Activated CD8-positive, alpha-beta memory T cell treated with anti-CD3 and anti-CD28 coated beads for 4 hours (primary cell): ENCODE measurements at places on chromosomes 7 and 10.

GRCh38 chr10:24277277-24277676 is 68.3 kb downstream of the KIAA1217 start:
- no peak for DNase-seq

DNA sequence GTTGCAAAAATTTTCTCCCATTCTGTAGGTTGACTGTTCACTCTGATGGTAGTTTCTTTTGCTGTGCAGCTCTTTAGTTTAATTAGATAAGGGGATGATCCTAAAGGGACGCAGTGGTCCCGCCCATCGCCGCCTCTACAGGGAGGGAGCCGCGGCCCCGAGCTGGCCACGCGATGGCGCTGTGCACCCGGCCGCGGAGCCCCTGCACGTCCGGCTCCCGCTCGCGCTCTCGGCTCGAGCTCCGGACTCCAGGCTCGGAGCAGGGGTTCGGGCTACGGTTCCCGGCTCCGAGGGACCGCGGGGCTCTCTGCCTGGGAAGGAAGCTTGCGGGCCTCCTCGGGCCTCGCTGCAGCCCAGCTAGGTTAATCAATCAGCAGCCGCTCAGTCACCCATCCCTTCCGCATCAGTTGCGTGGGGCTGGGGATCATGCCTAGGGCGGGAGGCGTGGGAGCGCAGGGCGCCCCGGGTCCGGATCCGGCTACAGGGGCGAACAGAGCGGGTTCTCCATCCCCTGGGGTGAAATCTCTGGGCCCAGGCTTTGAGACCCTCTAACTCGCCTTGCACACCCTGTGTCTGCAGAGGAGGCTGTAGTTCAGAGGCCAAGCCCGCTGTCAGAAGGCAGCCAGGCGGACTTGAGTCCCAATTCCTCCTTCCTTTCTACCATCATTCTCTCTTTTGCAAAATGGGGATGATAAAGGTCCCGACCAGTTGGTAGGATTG is 97.9 kb downstream of the WDR11 start:
- DNase-seq = peak; percentile 13

GRCh38 chr10:4384245-4384644 is 441.8 kb upstream of the AKR1E2 start:
- DNase-seq = no peak

DNA sequence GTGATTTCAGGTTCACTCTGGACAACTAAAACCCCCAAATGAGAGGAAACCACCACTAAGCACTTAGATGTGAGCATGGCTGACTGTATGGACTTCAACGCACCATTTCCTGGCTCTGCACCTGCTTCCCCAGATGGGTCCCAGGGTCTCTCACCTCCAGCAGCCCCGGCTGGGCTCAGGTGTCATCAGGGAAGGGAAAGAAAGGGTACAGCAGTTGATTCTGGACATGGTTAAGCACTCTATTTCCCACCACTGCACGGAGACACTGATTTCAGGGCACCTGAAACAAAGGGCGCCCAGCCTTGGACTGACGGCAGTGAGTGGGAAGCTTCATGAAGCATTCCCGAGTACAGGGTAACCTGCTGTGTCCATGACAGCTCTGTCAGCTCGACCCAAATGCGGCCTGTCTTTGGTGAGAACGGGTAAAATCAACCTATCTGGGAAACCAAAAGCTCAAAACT is 19.0 kb downstream of the FAM53B start:
- DNase-seq = no peak

DNA sequence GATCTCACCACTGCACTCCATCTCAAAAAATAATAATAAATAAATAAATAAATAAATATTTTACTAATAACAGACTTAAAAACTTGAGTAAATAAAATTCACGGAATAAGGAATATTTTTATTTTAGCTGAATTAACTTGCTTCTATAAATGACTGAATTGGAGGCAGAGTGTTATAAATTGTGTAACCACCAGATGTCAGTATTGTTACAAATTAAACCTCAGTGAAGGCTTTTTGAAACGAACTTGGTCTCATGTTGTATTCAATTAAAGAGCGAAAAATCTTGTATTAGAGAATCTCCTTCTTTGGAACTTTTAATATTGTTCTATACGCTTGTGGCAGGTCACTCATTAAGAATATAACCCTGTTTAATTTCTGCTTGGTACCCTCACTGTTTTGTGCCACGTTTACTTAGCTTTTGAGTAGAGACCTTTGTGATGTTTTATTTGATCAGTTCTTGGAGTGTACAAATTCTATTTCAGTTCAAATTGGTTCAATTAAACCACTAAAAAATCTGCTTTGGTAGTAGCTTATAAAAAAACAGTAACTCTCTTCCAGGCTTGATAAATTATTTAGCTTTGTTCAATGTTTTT is 45.6 kb upstream of the SCIN start:
- DNase-seq = no peak

DNA sequence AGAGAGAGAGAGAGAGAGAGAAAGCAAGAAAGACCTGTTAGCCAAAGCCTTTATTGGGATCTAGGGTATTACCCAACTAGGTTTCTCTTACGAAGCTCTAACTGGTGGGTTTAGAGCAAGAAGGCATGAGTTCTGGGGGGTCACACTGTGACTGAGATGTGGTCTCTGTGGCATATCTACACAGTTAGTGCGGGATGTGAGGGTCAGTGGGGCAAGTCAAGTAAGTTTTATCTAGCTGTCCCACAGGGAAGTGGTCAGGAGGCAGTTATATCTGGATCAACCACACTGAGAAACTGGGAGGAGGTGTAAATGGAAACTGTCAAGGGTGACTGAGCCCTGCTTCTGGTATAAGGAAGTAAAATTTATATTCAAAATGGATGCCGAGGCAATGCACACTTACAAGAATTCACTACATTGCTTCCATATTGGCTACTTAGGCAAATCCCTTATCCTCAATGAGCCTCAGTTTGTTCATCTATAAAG is 331.6 kb upstream of the HPS1 start:
- DNase-seq = no peak

DNA sequence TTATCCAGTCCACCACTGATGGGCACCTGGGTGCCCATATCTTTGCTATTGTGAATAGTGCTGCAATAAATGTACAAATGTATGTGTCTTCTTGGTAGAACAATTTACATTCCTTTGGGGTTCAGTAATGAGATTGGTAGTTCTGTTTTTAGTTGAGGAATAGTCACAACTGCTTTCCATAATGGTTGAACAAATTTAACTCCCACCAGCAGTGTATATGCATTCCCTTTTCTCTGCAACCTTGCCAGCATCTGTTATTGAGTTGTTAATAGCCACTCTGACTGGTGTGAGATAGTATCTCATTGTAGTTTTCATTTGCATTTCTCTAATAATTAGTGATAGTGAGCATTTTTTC is 27.8 kb downstream of the COA1 start:
- DNase-seq = no peak

DNA sequence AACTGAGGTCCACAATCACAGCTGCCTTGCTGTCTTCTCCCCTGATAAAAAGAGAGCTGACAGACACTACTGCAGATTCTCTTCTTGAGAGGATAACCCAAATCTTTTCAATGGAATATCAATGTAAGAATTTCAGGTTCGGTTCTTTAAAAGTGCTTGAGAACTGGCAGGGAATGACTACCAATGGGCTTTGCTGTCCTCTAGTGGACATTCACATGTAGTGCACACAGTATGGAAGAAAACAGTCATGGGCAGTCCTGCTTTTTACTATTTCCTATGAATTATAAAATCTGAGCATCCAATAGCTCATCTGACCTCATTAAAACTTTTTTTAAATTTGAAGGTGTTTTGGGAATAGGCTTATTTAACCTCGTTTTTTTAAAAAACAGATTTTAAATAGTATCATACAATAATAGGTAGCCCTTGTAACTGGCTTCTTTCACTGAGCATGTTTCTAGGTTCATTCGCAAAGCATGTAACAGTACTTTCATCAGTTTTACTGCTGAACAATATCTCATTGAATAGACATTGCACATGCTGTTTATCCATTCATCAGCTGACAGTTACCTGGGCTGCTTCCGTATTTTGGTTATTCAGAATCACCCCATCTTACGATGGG is 18.3 kb downstream of the FZD9 start:
- no peak for DNase-seq

GRCh38 chr10:29239569-29240472 is 49.0 kb upstream of the LYZL1 start:
- no peak for DNase-seq

DNA sequence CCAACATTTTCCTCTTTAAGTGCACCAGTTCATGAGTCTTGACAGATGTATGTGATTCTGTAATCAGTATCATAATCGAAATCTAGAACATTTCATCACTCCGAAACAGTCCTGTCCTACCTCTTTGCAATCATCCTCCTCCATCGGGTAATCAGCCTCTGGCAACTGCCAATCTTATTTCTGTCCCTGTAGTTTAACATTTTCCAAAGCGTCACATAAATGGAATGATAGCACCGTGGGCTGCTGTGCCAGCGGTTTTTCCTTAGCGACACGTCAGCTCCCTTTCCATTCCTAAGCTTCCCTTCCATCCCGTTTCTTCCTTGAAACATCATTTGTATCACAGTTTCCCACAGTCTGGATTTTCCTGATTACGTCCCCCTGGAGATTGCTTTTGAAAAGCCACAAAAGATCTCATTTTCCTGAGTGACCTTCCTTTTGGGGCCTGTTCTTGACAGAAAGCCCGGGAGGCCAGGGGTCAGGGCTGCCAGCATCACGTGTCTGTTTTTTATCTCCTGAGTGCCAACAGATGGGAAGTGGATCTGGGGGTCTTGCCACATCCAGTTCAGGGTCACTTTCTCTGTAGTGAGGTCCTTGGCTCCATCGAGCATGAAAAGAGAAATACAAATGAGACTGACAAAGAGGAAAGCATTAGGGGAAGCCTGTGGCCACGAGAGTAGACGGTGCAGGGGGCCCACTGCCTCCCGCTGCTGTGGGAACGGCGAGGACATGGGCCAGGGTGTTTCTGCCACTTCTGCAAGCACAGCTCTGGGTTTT is 31.6 kb downstream of the TMEM120A start:
- DNase-seq = no peak

DNA sequence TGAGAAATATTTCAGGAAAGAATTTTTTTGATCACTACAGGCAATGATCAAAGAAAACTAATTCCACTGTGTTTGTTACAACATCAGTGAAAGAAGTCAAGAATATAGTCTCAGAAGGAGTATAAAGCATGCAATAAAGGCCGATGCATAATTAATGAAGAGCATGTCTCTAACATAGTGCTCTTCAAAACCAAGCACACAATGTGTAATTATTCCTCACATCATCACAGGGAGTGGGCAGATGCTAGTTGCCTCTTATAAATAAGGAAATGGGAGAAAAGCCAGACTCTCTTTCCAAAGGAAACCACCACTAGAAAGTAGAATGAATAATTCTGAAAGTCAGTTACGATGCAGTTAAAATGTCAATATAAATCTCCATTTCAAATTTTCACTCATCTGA is 220.1 kb downstream of the TEX36 start:
- no peak for DNase-seq

DNA sequence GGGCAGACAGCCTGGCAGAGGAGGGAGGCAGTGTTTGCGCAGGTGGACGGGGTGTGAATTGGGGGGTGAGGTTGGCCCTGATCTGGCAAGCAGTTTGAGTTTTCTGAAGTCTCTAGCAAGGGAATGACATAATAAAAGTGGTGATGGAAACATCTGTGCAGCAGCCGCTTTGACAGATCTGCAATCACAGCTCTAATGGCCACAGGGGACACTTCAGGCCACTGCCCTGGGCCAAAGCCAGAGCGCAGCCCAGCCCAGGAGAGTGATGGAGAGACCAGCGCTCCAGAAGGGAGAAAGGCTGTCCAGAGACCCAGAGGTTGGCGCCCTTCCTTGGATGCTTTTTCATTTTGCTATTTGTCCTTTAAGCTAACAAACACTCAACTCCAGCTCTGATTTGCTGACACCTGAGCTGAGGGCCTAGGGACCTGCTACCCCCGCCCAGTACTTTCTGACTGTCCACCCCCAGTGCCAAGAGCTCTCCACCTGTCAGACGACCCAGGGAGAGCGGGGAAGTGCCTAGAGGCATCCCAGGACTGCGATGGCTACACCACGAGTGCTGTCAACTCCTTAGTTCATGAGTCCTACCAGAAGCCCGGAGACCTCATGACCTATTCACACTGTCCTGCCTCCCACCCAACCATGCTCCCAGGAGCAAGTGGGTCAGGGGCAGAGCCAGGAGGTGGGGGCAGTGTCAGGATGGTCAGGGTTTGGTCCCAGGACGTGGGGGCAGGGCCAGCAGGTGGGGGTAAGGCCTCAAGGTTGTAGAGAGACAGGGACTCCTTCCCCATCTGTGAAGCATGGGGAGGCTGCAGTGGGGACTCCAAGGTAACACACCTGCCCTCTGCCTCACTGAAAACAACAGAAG is 112.6 kb downstream of the PRKAG2 start:
- DNase-seq = no peak

- DNase-seq = peak; percentile 41
Measured at GRCh38 chr10:103470761-103471653, 8.0 kb downstream of the CALHM3 start.

DNA sequence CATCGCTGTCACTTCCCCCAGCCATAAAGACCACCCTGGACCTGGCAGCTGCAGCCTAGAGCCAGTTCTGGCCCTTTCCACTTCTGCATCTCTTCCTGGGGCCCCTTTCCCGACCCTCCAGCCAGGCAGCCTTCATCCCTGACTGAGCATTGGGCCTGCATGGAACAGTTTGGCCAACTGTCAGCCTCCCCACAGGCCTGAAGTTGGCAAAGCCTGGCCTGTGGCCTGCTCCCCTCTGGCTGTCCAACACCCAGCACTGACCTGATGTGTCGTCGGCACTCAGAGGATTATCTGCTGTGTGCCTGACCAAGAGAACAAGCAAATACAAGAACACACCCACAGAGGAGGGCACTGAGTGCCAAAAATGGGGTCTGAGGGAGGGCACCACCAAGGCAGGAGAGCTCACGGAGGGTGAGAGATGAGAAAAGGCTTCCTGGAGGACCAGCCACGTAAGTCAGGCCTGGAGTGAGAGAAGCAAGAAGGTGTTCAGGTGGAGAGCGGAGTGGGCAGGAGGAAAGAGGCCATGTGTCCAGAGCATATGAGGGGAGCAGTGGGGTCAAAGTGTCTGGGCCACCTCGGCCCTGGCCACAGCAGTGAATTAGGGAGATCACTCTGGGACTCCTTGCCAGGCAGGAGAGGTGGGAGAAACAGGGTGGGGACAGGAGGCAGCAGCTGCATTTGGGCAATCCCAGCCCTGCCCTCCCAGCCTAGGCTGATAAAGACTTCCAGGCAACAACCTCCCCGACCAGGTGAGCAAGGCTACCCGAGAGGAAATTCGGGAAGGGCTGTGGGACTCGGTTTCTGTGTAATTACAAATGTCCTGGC is 4.5 kb downstream of the GPRIN2 start:
- DNase-seq = no peak

GRCh38 chr7:98058186-98058585 is 48.5 kb upstream of the LMTK2 start:
- no peak for DNase-seq

GRCh38 chr7:158955932-158956804 is 99.8 kb downstream of the DYNC2I1 start:
- no peak for DNase-seq
